Activated T-cell treated with anti-CD3 and anti-CD28 coated beads, Interleukin-2, amount 50 U/mL, for 1 hour (primary cell): ENCODE measurements at places on chromosomes 6 and 20.

DNA sequence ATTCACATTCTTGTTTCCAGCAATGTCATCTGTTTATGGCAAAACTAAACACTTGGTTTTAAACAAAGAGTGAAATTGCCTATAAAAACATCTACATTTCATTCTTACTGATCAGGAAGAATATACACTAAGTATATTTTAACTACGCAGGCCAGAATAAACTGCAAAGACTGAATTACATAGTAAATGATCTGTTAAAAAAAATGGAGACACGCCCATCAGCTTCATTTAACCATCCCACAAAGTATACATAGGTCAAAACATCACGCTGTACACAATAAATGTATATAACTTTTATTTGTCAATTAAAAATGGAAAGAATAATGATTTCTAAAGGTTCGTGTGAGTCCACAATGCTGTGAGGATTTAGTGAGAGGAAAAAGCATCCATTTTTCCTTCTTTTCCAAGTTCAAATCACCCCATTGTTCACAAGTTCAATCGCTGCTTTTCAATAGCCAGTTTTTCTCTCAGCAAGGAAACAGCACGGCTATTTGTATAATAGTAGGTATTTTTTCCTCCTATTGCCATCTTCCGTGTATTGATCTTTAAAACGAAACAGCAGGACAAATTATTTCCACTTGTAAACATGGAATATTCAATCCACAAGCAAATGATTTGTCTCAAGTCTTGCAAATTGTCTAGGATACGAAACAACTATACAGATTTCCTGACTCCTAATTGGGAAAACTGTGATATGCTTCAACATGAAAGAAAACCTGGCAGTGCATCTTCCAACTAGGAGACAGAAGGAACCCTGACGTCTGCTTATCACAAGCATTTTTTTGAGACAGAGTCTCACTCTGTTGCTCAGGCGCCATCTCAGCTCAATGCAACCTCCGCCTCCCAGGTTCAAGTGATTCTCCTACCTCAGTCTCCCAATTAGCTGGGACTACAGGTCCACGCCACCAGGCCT is 10.6 kb downstream of the SFT2D1 start:
- no peak for DNase-seq

- no peak for DNase-seq
These were observed at the start of gene ADGB for GRCh38 chr6:146598772-146599405. TSS of gene ADGB (plus strand) at chr6:146598972. CDS start at chr6:146599041, 69 bp downstream.

DNA sequence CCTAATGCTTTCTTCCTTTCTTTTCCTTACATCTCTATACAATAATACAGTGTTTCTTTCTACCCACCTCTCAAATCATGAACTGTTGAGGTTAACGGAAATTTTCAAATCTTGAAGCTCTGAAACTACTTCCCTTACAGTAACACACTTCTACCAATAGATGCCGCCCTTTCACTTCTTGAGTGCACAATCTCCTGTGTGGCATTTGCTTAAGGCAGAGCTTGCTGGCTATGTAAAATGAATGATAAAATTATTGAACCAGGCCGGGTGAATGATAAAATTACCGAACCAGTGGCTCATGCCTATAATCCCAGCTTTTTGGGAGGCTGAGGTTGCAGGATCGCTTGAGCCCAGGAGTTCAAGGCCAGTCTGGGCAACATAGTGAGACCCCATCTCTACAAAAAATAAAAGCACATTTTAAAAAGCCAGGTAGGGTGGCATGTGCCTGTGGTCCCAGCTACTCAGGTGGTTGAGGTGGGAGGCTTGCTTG is 56.8 kb downstream of the KCNS1 start:
- DNase-seq, result no peak

DNA sequence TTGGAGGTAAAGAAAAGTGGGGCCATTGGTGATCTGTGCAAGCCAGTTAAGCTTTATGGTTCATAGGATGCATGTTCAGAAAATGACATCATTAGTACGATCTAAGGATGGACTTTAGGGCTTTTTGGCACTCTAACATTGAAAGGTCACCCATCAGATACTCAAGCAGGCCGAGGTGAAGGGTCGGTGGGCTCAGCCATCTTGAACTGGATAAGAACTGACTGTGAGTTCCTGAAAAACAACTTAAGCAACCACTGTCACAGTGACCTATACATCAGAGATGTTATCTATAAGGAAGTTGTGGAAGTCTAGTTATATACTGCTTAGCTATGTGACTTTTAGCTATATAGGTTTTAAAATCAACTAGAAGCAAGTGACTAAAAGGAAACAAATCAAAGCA is 13.0 kb upstream of the ITCH start:
- no peak for DNase-seq

DNA sequence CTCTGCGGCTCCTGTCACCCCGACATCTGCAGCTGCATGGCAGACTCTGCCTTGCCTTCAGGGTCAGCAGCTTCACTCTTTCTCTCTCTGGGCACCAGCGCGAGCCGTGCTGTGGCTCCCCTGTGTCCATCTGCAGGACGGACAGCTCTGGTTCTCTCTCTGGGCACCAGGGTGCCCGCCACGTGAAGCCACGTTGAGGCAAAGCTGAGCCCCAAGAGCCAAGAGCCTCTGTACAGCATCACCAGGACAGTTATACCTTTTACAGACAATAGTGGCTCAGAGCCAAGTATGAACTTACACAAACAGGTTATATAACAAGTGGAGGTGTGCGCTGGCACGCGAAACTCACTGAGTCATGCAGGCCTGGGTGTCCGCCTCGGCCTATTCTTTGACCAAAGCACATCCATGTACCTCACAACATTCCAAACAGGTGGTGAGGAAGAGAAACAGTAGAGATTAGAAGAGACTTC is 50.8 kb downstream of the FAM50B start:
- DNase-seq, result no peak

GRCh38 chr6:34529665-34530327 is 26.3 kb downstream of the SPDEF start:
- no peak for DNase-seq

- no peak for DNase-seq
These were observed 11.5 kb downstream of the TREML4 start for GRCh38 chr6:41239467-41240159.

DNA sequence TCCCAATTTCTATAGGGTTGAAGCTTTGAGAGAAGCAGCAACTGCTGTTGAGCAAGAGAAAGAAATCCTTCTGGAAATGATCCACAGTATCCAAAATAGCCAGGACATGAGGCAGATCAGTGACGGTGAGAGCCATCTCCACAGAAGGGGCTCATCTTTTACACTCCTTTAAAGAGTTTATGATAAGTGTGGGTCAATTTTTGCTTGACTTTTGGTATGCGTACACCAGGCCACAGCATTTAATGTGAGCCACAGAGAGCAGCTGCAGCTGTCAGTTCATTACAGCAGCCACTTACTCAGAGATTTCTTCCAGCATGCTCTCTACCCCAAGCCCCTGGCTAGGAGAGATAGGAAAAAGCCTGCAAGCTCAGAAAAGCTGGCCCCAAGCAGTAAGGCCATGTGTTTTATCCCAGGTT is 9.9 kb downstream of the BAG2 start:
- no peak for DNase-seq

- no peak for DNase-seq
These were observed 31.1 kb downstream of the LAMA4 start for GRCh38 chr6:112223070-112223861.

DNA sequence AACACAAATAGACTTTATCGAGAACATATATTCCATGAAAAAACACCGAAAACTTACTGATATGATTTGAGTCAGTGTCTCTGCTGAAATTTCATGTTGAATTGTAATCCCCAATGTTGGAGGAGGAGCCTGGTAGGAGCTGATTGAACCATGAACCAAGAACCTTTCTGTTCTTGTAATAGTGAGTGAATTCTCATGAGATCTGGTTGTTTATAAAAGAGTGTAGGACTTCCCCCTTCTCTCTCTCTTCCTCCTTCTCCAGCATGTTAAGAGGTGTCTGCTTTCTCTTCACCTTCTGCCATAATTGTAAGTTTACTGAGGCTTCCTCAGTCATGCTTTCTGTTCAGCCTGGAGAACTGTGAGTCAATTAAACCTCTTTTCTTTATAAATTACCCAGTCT is 1289.3 kb upstream of the CITED2 start:
- DNase-seq, result no peak

- no peak for DNase-seq
These were observed 143.7 kb downstream of the CDH26 start for GRCh38 chr20:60101891-60102281.

- DNase-seq, result no peak
These were observed 110.5 kb upstream of the MTHFD1L start for GRCh38 chr6:150755042-150755441.

DNA sequence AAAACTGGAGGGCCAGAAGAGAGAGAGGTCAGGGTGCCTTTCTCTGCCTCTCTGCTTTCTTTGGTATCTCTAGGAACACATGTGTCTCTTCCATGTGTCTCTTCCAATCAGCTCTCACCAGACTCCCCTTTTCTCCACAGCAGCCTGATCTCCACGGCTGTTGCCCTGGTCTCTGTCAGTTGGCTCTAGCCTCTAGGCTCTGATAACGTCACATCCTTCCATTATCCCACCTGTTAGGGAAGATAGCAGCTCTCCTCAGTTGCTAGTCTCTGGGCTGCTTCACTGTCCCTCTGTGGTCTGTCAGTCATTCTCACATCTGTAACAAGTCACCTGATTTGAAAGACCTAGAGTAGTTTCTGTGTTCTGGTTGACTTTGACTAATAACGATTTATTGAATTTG is 80.2 kb downstream of the PLCB4 start:
- no peak for DNase-seq

- DNase-seq, result no peak
These were observed 117.5 kb upstream of the QKI start for GRCh38 chr6:163296835-163297519.

GRCh38 chr6:170262489-170263088 is 28.3 kb downstream of the DLL1 start:
- DNase-seq, result no peak

GRCh38 chr6:99187429-99187828 is 162.0 kb downstream of the FAXC start:
- no peak for DNase-seq

- peak; percentile 32 for DNase-seq
These were observed 4.6 kb downstream of the OR2H2 start for GRCh38 chr6:29589423-29590048.

- no peak for DNase-seq
These were observed 6.5 kb upstream of the NUS1 start for GRCh38 chr6:117668736-117669135.

DNA sequence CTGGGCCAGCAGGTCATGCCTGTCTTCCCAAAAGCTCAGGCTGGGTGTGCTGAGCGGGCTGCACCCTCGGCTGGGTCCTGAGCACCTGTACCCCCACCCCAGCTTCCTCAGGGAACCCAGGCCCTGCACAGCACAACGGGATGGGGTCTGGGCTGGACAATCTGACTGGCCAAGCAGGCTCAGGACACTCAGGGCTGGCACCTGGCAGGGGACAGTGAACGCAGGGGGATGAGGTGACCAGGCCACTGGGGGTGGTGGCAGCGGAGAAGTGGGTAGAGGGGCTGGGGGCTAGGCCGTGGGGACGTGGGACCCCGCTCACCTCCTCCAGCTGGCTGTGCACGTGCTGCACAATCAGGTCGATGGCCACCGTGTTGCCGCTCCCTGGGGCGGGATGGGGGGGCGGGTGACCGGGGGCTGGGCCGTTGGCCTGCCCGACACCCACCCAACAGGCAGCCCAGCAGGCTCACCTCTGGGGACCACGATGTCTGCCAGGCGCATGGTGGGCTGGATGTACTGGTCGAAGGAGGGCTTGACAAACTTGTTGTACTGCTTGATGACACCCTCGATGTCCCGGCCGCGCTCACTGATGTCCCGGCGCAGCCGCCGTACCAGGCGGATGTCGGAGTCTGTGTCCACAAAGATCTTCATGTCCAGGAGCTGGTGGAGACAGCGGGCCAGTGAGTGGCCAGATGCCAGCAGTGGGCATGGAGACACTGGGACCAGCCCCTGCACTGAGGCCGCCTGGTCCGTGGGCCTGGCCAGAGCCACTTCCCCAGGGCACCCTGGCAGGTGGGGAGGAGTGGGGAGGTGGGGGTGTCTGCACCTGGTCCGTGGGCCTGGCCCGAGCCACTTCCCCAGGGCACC is 11.9 kb downstream of the UCKL1 start:
- DNase-seq, result no peak

DNA sequence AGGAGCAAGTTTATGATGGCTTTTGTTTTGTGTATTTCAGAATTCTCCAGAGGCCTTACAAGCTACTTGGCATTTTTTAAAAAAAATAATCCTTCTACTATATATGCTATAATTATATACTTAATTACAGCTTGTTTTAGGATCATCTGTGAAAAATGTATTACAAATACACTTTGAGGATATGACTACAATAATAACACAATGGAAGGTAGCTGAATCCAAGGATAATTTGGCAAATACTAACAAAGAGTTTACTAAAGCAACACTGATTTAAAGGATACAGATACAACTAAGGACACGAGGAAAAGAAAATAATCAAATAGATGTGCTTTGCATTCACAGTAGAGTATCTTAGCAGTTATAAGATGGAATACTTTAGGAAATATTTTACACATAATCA is 381.9 kb upstream of the CITED2 start:
- no peak for DNase-seq

DNA sequence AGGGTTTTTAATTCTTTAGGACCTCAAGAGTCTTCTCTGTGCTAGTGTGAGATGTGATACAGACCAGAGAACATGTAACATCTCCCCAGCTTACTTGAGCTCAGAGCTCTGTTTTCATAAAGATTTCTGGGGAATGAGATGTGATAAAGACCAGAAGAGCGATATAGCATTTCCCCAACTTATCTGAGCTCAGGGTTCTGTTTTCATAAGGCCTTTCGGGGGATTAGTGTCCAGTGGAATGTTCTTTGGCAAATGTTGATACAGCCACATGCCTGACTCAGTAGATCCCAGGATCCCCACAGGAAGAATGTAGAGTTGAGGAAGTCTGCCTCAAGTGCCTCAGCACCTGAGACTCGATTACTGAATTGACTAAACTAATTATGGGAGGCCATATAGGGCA is 18.7 kb upstream of the TOP1 start:
- no peak for DNase-seq

- no peak for DNase-seq
These were observed 3.9 kb upstream of the SLC9A8 start for GRCh38 chr20:49808753-49809152.

DNA sequence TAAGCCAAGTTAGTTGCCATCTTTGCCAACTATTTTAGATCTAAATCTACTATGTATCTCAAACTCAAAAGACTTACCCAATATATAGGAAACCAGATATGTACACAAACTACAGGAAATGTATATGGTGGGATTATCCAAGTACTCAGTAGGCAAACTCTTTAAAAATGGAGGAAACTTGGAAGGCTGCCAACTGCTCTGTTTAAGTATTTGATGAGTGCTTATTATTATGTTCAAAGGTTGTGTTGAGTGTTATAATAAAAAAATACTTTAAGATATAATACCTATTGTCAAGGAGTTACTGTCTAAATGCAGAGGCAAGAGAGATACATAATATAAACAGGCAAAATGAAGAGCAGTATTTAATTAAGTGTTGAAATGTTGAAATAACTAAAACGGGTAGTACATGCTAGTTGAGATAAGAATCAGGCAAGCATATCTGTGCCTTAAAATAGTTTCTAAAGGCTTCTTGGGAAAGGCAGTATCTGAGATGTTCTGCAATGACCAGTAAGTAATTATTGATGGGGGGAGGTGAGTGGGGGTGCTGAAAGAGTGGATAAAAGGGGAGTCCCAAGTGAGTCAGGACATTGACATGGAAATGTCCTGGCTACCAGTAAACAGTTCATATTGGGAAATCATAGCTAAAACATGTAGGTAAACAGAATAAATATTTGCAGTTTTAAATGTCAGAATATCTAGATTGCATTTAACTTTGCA is 6.5 kb upstream of the DST start:
- DNase-seq, result no peak
